ENCODE measurements at places on chromosomes 6 and 20. TPM values are rescaled to one million over a fixed set of nuclear protein-coding genes. Genes with fewer than 3 reads are reported as not detected.

GRCh38 chr6:166928644-166929541 lies 27.5 kb downstream of the RNASET2 start:
- DNase-seq: no peak

DNA sequence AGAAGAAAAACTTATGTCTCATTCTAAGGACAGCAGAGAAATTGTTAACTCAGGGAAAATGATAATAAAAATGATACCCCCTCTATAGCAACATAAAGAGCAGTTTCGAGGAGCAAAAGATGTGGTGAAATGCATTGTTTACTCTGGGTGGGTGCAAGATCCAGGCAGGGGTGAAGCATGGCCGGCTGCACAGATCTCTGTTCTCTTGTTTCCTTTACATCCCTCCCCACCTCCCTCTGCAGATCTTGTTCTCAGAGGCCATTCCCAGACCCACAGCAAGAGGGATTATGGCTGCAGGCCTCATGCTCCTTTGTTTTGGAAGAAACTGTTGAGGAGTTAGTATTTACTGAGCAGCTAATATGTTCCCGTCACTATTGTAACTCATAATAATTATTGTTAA lies 1.8 kb downstream of the BTN3A1 start:
- DNase-seq: no peak

- no peak for DNase-seq
Observed at GRCh38 chr6:67898875-67899274, 736.2 kb upstream of the ADGRB3 start.

GRCh38 chr6:156848123-156848522 lies 70.9 kb downstream of the ARID1B start:
- DNase-seq: no peak

GRCh38 chr6:119960456-119960855 lies 610.9 kb upstream of the MAN1A1 start:
- DNase-seq: no peak

- no peak for DNase-seq
Observed at GRCh38 chr20:37519508-37520418, 1.3 kb upstream of the NNAT start.

Gene APOM
- 3.1 TPM for total RNA-seq

Gene PDE10A
- total RNA-seq: not detected

All from naive thymus-derived CD8-positive, alpha-beta T cell (primary cell).